ENCODE measurements at places on chromosomes 3 and 15. TPM values are rescaled to one million over a fixed set of nuclear protein-coding genes. Genes with fewer than 3 reads are reported as not detected.

- DNase-seq, result no peak
These were observed 49.1 kb downstream of the IL1RAP start for GRCh38 chr3:190562866-190563510.

MYNN gene
- total RNA-seq, result 5.7 TPM

DNA sequence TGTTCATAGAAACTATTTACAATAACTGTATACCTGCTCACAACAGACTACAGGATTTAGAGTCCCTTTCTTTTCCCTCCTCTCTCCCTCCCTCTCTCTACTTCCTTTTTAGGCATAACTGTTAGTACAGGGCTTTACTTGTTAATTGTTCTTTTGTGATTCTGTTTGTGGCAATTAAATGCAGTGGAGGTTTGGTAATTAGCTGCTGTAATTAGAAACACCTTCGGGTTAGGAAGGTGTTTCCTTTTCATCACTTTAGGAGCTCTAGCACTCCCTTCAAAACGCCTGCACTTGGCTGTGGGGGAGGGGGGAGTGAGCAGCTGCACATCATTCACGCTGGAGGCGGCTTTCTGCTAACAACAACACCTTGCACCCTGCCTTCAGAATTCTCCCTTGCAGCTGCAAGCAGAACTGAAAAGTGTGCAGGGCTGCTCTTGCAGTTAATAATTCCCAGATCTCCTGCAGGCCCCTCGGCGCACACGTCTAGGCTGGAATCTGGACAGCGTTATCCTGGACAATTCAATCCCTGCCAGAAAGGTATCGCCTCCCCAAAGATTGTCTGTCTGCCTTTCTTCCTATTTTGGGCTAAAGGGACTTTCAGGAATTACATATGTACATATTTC is 242.6 kb upstream of the RGMA start:
- DNase-seq, result no peak

USP4 gene
- total RNA-seq, result 19.7 TPM

LAMB2 gene
- 172 TPM for total RNA-seq

VIPR1 gene
- total RNA-seq, result 27.0 TPM

Data from left lobe of liver (tissue), 2 donors.